ENCODE measurements at places on chromosomes 12 and 14. TPM values are rescaled to one million over a fixed set of nuclear protein-coding genes. Genes with fewer than 3 reads are reported as not detected.
A peak's percentile ranks its signal among the peaks of the same experiment; 100 is the strongest.

The SOAT2 gene
- total RNA-seq = not detected

The RASSF9 gene
- 2.0 TPM for total RNA-seq

The PLEK2 gene
- not detected for total RNA-seq

- H3K4me3 ChIP-seq = no peak overlapping the region
- H3K27ac ChIP-seq = no peak overlapping the region
- peaks cover 21% of the 10 kb centered on the region for H3K36me3 ChIP-seq
- H3K27me3 ChIP-seq = no peaks in the 10 kb centered on the region
- H3K4me1 ChIP-seq = no peaks in the 10 kb centered on the region
- ATAC-seq = no peak
Observed at GRCh38 chr12:3228552-3228951, 151.4 kb downstream of the TSPAN9 start.

DNA sequence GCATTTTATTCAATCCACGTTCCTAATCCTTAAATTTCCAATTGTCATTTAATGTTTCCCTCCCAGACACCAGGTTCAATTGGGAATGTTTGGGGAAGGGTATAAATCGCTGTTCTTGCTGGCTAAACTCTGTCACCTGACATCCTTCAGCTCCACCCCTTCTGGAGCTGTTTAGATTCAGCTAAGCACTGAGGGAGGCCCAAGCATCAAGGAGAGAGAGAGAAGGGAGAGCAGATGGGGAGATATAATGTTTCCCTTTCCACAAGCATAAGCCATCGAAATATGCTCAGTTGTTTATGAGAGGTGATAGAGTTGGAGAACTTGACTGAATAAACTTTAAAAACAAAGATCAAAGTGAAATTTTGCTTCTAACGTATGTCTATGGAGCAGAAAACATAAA is 1.8 kb downstream of the ABCC9 start:
- H3K4me1 ChIP-seq = no peaks in the 10 kb centered on the region
- no peaks in the 10 kb centered on the region for H3K36me3 ChIP-seq
- peak overlapping the region; percentile 89 for H3K27ac ChIP-seq
- ATAC-seq = no peak
- H3K27me3 ChIP-seq = no peaks in the 10 kb centered on the region

GRCh38 chr14:64118892-64119291 is 175.3 kb downstream of the ESR2 start:
- no peak overlapping the region for H3K4me3 ChIP-seq
- H3K27me3 ChIP-seq = no peaks in the 10 kb centered on the region
- peaks cover 71% of the 10 kb centered on the region for H3K36me3 ChIP-seq
- H3K27ac ChIP-seq = peak overlapping the region; percentile 79
- H3K4me1 ChIP-seq = no peaks in the 10 kb centered on the region

GRCh38 chr12:116382686-116383530 is 105.4 kb upstream of the MED13L start:
- peaks cover 19% of the 10 kb centered on the region for H3K4me1 ChIP-seq
- peak; percentile 93 for ATAC-seq
- H3K36me3 ChIP-seq = no peaks in the 10 kb centered on the region
- no peak overlapping the region for H3K4me3 ChIP-seq

- no peaks in the 10 kb centered on the region for H3K4me1 ChIP-seq
- H3K27ac ChIP-seq = no peak overlapping the region
- no peaks in the 10 kb centered on the region for H3K27me3 ChIP-seq
- no peaks in the 10 kb centered on the region for H3K36me3 ChIP-seq
Observed at GRCh38 chr12:81976661-81977060, 217.5 kb upstream of the PPFIA2 start.

DNA sequence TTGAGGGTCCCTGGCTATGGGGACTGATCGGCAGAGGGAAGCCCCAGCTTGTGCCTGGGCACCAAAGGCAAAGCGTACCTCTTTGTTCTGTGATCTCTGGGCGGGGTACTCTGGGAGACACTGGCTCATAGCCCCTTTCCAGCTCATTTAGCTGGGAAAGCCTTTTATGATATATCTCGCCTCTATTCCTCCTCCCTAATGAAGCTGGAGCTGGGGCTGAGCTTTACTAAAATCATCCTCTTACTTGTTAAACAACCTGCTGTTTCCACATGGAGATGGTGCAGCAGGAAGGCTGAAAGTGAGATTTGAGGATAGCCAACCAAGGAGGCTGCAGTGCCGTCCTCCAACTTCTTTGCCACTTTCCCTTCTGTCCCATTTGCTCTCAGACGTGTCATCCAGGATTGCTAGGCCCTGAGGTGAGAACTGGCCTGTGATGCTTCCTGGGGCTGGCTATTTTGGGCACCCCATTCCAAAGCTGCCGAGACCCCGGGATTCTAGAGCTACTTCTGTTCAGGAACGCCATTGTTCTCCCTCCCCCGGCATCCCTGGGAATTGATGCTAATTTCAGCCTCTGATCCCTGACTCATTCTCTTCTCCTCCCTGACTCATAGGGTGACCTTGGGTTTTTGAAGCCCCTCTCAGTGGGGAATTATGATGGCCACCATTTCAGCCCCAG is 16.0 kb downstream of the PDE1B start:
- H3K36me3 ChIP-seq = peaks cover 22% of the 10 kb centered on the region
- no peak overlapping the region for H3K27ac ChIP-seq
- ATAC-seq = no peak
- no peaks in the 10 kb centered on the region for H3K4me1 ChIP-seq
- H3K27me3 ChIP-seq = no peaks in the 10 kb centered on the region

DNA sequence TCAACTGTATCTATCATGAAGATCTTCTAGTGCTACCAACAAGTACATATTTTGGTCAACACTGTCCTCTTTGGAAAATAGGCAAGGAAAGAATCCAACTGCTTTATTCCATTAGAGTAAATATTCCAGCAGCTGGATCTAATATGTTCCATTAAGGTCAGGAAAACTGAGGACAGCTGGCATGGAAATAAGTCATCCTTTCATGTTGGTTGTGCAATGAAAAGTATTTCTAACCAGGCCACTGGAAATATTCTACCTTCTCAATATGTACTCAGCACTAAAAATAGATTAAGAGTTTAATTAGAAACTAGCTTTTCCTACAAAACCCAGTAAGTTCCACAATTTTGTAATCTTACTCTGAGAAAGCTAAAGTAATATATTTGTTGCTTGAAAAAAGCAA is 19.6 kb downstream of the HIGD1C start:
- H3K36me3 ChIP-seq = peaks cover 57% of the 10 kb centered on the region
- ATAC-seq = no peak
- no peaks in the 10 kb centered on the region for H3K4me1 ChIP-seq
- no peaks in the 10 kb centered on the region for H3K27me3 ChIP-seq

The BDKRB1 gene
- 7.9 TPM for total RNA-seq

The E2F7 gene
- total RNA-seq = not detected

DNA sequence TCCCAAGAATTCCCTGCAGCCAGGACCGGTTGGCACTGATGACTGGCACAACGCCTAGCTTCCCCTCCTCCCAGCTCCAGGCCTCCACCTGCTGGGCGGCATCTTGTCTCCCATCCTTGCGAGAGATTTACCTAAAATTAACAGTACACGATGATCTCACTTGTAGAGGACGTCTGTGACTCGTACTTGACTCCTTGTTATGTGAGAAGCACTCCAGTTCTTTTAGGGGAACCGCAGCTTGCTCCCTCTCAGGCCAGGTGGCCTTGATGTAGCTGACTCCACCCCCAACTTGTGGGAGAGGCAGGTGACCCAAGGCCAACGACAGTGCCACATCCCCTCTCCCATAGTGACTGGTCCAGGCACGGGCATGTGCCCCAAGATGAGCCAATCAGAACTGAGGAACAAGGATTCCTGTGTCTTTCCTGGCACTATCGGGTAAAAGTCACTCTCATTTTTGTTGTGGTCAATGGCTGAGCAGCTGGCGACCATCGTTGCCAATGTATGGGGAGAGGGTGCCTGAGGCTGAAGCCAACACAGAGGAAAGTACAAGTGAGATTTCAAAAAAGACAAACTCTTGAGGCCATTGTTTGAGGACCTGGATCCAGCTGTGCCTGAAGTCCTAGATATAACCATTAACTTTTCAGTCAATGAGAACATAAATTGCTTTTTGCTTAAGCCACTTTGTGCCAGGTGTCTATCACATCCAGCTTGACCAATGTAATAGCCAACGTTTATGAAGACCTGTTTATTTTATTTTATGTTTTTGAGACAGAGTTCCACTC is 208.7 kb downstream of the RBM19 start:
- no peak overlapping the region for H3K27ac ChIP-seq
- H3K36me3 ChIP-seq = no peaks in the 10 kb centered on the region
- H3K4me1 ChIP-seq = no peaks in the 10 kb centered on the region
- ATAC-seq = no peak
- H3K27me3 ChIP-seq = peaks cover 96% of the 10 kb centered on the region

GRCh38 chr12:113428482-113428881 is 6.3 kb downstream of the SDSL start:
- H3K27ac ChIP-seq = no peak overlapping the region

- H3K36me3 ChIP-seq = no peaks in the 10 kb centered on the region
- no peak overlapping the region for H3K27ac ChIP-seq
- H3K4me3 ChIP-seq = no peak overlapping the region
- no peaks in the 10 kb centered on the region for H3K4me1 ChIP-seq
- no peaks in the 10 kb centered on the region for H3K27me3 ChIP-seq
Observed at GRCh38 chr14:45373877-45374276, 120.9 kb upstream of the MIS18BP1 start.

The BICDL1 gene
- total RNA-seq = 13.9 TPM

The GPR84 gene
- total RNA-seq = not detected

The SRRM4 gene
- total RNA-seq = not detected

DNA sequence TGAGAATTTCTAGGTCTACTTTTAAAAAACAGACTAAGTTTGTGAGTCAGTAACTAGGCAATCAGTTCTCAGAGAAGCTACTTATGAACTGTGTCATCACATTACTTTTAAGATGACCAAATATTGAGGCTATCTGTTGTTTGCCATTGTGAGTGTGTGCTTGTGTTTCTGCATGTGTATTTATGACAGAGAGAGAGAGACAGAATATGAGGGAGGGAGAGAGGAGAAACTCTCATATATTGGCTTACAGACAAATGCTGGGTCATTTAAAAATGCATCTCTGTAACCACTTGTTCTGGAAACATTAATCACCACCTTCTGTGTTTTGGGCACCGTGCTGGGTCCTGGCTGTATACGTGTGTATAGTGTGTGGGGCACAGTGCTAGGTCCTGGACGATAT is 161.5 kb upstream of the FRMD6 start:
- H3K4me1 ChIP-seq = peaks cover 10% of the 10 kb centered on the region
- no peaks in the 10 kb centered on the region for H3K27me3 ChIP-seq
- no peak for ATAC-seq
- H3K27ac ChIP-seq = no peak overlapping the region
- no peak overlapping the region for H3K4me3 ChIP-seq
- no peaks in the 10 kb centered on the region for H3K36me3 ChIP-seq

GRCh38 chr14:35571598-35571997 is 37.6 kb downstream of the INSM2 start:
- no peaks in the 10 kb centered on the region for H3K4me1 ChIP-seq
- no peak for ATAC-seq
- no peak overlapping the region for H3K4me3 ChIP-seq
- no peaks in the 10 kb centered on the region for H3K36me3 ChIP-seq
- H3K27me3 ChIP-seq = no peaks in the 10 kb centered on the region

The KCNK10 gene
- not detected for total RNA-seq

- H3K27me3 ChIP-seq = peaks cover 51% of the 10 kb centered on the region
- no peak overlapping the region for H3K27ac ChIP-seq
- H3K36me3 ChIP-seq = no peaks in the 10 kb centered on the region
Observed at GRCh38 chr14:94543449-94544124, 17.7 kb upstream of the SERPINA4 start.

DNA sequence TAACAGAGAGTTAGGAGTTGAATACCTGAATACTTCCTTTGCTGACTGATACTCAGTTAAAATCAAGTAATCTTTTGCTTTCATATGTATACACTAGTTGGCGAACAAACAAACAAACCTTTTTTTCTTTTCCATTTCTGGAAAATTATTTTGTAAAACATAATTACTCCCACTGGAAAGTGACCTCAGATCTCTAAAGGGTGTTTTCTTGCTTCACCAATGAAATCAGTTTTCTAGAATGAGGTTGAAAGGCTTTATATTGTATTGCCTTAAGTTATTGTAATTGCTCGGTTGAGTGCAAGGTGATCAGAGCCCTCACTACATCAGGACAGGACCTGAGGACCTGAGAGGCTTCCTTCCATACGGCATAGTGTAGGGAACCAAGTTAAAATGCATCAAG is at the start of gene OR4K1:
OR4K1 (plus strand) TSS at position 301 of the 400 bp plus-strand sequence. CDS start 4,750 bp downstream, outside the sequence.
- no peak within 1 kb of the TSS for H3K4me3 ChIP-seq
- H3K27ac ChIP-seq = no peak within 1 kb of the TSS
- no peaks in the 10 kb centered on the region for H3K4me1 ChIP-seq
- ATAC-seq = no peak
- no peaks in the 10 kb centered on the region for H3K27me3 ChIP-seq

GRCh38 chr12:101855976-101856375 is 21.4 kb upstream of the DRAM1 start:
- ATAC-seq = no peak
- H3K4me1 ChIP-seq = peaks cover 5% of the 10 kb centered on the region
- H3K36me3 ChIP-seq = no peaks in the 10 kb centered on the region
- no peak overlapping the region for H3K27ac ChIP-seq

GRCh38 chr12:117134059-117134458 is 34.8 kb upstream of the TESC start:
- H3K4me3 ChIP-seq = no peak overlapping the region
- H3K4me1 ChIP-seq = no peaks in the 10 kb centered on the region
- no peaks in the 10 kb centered on the region for H3K36me3 ChIP-seq
- ATAC-seq = no peak
- no peaks in the 10 kb centered on the region for H3K27me3 ChIP-seq
- no peak overlapping the region for H3K27ac ChIP-seq

The GCN1 gene
- total RNA-seq = 57.5 TPM

- H3K4me1 ChIP-seq = peaks cover 15% of the 10 kb centered on the region
- no peaks in the 10 kb centered on the region for H3K27me3 ChIP-seq
- no peak overlapping the region for H3K4me3 ChIP-seq
- peak; percentile 38 for ATAC-seq
- no peaks in the 10 kb centered on the region for H3K36me3 ChIP-seq
Observed at GRCh38 chr12:25962932-25963525, 4.5 kb downstream of the RASSF8 start.

DNA sequence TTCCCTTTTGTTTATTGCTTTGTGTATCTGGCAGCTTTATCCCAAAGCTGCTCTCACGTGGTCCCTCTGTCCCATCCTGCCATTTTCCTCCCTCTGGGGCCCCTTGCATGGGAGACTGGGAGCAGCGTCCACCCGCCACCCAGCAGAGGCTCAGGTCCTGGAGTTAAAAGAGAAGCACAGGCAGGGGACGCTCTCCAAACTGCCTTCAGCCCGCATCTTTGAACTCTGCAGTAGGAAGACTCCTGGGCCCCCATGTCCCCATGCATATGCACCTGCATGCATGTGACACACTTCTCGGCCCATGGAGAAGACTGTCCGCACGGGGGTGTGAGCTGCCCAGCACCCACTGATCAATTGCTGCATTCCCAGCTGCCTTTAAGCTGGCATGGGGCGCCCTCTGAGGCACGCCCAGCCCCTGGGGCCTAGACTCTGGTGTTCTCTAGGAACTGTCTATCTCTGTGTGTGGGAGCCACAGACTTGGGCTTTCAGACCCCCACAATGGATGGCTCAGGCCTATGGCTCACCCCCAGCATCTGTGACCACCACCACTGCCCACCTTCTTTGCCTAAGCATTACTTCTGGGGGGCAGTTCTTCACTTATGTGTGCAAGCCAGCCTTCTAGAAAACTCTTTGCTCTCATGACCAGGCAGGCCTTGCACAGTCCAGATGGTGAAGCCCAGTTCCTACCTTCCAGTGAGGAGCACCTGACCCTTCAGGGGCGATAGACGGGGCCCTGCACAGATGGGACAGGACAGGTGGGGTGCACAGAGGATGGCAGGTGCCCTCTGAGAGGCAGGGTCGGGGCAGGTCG is 96.1 kb upstream of the DIO3 start:
- H3K27ac ChIP-seq = no peak overlapping the region
- ATAC-seq = no peak
- no peaks in the 10 kb centered on the region for H3K36me3 ChIP-seq
- H3K4me3 ChIP-seq = no peak overlapping the region
